NCI-H446 treated with DMSO at 0.1 percent for 48 hours (cell line): ENCODE measurements at places on chromosomes 5 and 9.

DNA sequence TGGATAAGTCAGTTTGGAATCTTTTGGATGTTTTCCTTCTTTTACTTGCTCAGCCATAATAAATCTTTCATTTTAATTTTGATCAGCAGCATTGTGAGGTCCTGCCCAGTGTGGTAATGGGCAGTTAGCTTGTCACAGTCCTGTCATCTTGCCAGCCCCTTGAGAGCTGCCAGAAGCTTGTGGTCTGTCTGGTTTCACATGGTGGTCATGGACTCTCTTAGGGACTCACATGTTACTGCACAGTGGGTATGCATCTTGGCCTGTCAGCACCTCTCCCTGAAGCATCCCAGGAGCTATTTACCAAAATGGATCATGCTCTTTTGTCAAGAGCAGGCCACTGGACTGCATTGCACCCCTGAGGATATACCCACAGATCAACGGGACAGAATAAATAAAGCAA is 60.3 kb downstream of the DAPK1 start:
- no peak for DNase-seq

GRCh38 chr9:2403701-2404100 is 217.9 kb upstream of the VLDLR start:
- DNase-seq = no peak

DNA sequence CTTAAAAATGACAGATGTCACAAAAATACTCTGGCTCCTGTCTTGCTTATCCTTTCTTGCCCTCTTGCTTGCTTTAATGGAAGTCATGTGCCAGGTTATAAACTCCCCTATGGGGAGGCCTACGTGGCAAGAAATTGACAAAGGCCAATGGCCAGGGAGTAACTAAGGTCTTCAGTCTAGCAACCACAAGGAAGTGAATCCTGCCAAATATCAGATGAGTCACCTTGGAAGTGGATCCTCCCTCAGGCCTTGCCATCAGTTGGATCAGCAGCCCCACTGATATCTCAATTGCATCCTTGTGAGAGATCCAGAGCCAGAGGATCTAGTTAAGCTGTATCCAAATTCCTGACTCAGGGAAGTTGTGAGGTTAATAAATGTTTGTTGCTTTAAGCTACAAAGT is 82.8 kb downstream of the CAAP1 start:
- no peak for DNase-seq

GRCh38 chr5:119059740-119060255 is 11.1 kb upstream of the DMXL1 start:
- DNase-seq = no peak

DNA sequence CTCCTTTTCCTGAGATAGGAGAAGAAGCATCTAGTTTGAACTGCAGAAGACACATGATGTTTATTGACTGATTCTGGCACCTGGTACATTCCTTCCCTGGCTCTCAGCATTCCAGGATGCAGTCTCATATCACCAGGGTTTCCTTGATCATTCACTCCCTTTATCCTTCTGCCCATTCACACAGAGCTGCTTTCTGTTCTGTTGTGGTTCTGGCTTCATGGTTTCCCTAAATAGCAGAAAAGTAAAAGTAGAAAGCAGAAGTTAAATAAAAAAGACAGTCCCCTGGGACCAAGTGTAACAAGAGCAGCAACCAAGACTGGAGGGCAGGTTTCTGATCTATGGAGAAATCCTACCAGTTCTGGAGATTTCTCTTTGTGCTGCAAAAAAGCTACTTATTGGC is 3.2 kb downstream of the IFNA8 start:
- DNase-seq = no peak

DNA sequence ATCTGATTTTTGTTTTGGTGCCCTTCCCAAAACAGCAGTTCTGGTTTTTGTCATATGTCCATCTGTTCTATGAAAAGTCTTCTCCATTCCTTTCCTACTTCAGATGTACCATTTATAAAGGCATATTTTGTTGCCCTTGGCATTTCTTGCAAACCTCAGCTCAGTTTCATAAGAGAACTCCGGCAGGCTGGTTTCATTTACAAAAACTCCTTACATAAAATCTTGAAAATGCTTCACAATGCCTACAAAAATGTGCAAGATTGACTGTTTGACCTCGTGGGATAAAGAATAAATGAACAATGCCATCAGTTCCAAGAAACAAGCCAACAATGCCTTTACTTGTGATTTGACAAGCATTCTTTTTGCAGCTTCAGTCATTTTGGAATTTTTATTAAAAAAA is 39.1 kb upstream of the CTNNAL1 start:
- DNase-seq = no peak

DNA sequence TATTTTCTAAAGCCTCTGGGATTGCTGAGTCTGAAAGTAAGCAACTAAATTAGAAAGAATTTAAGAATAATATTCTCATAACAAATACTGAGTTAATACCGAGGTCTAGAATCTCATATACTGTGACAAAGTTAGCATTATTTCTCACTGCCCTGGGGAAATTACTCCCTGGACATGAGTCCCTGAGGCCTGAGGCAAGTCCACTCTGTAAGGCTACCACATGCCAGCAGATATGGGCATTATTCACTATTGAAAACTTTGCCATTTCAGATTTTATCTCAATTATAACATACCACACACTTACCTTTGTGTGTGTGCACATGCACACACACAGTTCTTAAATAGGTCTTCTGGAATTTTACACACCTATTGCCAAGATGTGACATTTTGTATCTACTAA is 22.9 kb downstream of the ELL2 start:
- no peak for DNase-seq

GRCh38 chr5:148912714-148913398 is 86.4 kb downstream of the ADRB2 start:
- no peak for DNase-seq

DNA sequence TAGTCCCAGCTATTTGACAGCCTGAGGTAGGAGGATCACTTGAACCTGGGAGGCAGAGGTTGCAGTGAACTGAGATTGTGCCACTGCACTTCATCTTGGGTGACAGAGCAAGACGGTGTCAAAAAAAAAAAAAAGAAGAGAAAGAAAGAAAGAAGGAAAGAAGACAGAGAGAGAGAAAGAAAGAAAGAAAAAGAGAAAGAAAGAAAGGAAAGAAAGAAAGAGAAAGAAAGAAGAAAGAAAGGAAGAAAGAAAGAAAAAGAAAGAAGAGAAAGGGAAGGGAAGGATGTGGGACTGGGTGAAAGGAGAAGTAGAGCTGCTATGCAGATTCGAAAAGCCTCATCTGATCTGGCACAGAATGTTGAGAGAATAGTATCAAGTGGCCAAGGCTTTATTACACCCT is 23.7 kb upstream of the SCAMP1 start:
- no peak for DNase-seq

GRCh38 chr5:133824661-133825254 is 143.7 kb downstream of the C5orf15 start:
- no peak for DNase-seq
